Psoas muscle (tissue), 8 donors: ENCODE measurements at places on chromosomes 12 and 14. TPM values are rescaled to one million over a fixed set of nuclear protein-coding genes. Genes with fewer than 3 reads are reported as not detected.
A peak's percentile ranks its signal among the peaks of the same experiment; 100 is the strongest.

Gene ACSS3
- total RNA-seq = 15.4 TPM

Gene ZFP36L1
- 202 TPM for total RNA-seq

- peak; percentile 34 for DNase-seq
These were observed 450.3 kb downstream of the RMST start for GRCh38 chr12:97912943-97913342.

- DNase-seq = no peak
These were observed 15.4 kb downstream of the SPTB start for GRCh38 chr14:64864258-64864657.

DNA sequence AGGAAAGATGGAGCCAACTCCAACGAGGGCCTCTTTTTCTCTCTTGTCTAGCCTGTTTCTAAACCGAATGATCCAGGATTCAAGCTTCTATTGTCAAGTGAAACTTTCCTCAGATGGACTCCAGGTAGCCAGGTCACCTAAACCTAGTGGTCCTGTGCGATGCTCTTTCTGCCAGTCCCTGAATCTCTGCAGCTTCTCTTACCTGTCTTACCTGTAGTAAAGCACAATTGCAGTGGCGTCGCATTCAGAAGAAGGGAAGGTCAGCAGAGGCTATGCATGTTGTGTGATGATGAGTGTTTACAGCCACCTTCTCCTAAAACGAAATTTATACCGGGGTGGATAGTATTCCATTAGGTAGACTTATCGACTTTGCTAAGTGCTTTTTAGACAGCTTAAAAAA is 47.4 kb upstream of the TRAF3 start:
- DNase-seq = no peak

DNA sequence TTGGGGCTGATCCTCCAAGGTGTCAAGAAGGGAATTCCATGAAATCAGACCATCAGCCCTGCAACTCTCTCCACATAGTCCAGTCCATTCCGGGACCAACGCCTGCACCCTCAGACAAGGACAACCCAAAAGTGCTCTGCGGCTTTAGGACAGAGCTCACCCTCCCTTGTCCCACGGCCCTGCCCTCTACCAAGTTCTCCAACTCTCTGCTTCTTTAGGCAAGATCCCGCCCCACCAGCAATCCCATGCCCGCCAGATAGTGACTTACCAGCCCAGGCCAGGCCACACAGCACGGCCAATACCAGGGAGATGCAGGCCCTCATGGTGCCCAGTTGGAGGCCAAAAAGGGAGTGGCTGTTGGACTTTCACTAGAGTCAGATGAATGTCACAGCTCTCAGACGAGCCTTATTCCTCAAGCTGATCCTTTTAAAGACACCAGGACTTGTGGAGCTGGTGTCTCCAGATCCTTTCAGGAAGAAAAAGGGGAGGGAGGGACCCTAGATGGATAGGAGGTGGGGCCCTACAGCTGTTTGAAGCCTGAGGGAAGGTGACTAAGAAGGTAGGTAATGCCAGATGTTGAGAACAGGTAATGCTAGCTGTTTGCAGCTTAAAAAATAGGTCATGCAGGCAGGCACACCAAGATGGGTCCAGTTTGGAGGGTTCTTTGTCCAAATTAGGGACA is at the start of gene ENDOU:
Gene ENDOU, minus strand, starts transcription at position 400 of the 682 bp plus-strand sequence. Its CDS starts 77 bp downstream, at position 323.
- DNase-seq = no peak

GRCh38 chr12:52796839-52797528 is 1.1 kb upstream of the KRT3 start:
- DNase-seq = no peak

GRCh38 chr12:123164710-123165261 is 13.9 kb upstream of the PITPNM2 start:
- no peak for DNase-seq

- DNase-seq = no peak
These were observed 30.1 kb upstream of the DHRS7 start for GRCh38 chr14:60195179-60195810.

DNA sequence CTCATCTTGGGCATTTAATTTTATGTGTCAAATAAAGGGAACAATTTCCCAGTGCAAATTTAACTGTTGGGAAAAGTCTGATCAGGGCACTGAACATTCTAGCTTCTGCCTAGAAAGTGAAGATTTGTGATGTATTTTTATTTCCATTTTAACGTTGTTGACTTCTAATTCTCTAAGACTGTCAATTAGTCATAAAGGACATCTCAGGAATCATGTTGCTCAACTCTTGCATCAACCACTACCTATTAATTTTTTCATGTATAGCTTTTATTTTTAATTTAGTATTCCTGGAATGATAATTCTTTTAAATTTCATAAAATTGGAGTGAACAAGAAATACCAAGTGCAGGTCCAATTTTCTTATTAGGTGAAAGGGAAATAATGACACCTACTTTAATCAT is 87.9 kb upstream of the METAP2 start:
- DNase-seq = no peak
